OCI-LY7 (cell line): ENCODE measurements at places on chromosomes 4 and X.
A peak's percentile ranks its signal among the peaks of the same experiment; 100 is the strongest.

DNA sequence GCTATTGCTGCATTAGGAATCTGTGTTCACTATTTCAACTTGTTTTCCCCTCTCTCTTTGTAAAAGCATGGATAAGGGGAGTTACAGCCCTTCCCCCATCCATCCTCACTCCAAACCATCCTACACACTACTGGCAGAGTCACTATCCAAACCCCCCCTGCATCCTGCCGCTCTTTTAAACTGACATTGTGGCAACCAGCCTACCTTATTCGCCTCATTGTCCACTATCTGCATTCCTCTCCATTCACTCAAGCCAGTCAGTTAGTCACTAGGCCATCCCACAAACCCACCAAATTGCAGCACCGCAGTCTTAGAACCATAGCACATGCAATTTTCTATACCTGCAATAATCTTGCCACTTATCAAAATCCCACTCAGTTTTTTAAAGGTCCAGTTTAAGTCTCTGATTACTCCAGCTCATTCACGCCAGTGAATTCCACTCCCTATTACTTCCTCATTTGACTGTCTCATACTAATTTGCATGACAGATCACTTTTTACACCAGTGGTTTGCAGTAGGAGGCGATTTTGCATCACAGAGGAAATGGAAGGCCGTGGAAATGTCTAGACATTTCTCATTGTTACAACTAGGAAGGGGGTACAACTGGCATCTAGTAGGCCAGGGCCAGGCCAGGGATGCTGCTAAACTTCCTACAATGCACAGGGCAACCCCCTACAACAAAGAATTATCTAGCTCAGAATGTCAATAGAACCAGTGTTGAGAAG lies 181.8 kb downstream of the HS6ST2 start:
- no peak for DNase-seq

DNA sequence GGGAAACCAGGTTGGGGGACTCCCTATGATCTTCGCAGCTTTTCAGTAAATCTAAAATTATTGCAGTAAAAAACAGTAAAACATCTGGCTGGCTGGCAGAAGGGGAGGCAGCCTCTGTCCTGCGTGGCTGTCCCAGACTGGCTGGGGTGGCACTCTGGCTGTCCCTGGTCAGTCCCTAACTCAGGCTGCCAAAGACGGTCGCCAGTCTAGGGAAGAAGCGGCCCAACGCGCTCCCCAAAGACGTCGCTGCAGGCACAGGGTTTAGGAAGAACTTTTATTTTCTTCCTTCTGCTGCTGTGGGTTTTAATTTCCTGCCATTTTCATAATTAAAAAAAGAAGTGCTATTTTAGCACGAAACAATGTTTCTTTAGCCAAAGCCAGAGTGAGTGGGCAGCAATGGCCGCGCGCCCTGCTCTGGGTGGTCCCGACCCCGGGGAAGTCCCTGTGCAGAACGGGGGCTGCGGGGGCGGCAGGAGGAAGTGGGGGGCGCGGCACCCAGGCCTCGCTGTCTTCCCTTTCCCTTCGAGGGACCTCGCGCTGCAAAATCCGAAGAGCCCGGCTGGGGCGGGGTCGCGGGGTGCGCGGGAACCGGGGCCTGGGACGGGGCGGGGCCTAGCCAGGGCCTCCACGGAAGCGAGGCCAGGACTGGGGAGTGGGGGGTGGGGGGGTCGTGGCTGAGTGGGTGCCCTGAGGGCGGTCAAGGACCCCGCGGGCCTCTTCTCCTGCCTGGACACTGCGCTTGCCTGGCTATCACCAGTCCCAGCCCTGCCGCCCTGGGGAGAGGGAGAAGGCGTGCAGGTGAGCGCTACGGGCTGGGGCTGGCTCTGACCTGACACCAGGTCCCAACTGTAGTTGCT lies 6.3 kb upstream of the LETM1 start:
- DNase-seq = no peak

DNA sequence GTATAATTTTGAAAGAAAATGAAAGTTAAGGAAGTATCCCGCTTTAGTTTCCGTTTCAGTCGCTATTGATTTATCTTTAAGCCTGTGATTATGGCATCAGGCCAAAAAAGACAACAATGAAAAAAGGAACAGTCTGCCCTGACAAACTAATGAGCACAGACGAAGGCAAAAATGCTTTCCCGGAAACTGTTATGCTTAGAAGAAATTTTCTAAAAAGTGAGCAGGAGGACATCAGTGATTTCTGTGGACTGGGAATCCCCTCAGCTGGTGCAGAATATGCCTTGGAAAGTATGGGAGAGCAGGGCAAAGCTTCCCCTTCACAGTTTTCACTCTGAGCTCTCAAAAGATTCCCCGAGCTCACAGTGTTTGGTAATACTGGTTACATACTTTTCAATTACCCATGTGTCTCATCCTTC lies 5.1 kb upstream of the CXCL10 start:
- DNase-seq = no peak

GRCh38 chr4:17623451-17624001 lies 9.1 kb downstream of the MED28 start:
- DNase-seq = no peak

- DNase-seq = no peak
These were observed 1.6 kb downstream of the KLHL13 start for GRCh38 chrX:118114971-118115370.

DNA sequence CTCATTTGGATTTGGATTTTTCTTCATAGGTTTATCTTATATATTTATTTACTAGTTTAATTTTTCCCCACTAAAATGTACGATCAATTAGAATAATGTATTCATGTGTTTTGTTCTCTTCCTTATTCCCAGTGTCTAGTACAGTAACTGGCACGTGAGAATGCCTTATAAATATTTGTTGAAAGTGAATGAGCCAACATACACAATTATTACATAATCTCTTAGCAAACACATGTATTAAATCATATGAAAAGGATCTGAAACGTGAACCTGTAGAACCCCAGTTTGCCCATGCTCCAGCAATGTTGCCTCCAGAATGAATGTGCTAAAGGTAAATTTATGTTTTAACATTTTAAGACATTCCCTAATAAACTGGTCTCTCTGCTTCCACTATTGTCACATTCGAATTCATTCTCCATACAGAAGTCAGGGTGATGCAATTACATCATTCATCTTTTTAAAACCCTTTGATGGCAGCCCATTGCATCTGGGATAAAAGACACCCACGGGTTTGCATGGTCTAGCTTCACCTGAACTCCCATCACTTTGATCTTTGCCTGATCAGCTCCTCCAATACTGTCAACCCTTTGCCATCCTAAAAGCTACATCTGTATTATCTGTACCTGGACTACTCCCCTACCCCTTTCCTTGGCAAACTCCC lies 30.7 kb upstream of the AREG start:
- DNase-seq = no peak

DNA sequence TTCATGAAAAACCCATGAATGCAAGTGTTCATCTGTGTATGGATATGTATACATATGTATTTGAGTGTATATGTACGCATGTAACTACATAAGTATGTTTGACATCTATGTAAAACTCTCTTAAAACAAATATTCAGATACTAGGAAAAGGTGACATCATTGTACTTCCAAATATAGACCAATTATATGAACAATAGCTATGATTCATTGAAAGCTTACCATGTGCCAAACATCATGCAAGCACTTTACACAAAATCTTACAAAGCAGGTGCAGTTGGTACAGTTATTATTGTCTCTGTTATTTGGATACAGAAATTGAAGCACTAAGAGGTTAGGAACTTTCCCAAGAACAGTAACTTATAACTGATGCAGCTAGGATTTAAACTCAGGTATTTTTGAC lies 21.4 kb downstream of the MAGEB17 start:
- DNase-seq = no peak

- DNase-seq = no peak
These were observed 28.5 kb upstream of the RTL3 start for GRCh38 chrX:78687586-78687985.

- DNase-seq = no peak
These were observed 2629.2 kb downstream of the PCDH7 start for GRCh38 chr4:33349376-33349775.

DNA sequence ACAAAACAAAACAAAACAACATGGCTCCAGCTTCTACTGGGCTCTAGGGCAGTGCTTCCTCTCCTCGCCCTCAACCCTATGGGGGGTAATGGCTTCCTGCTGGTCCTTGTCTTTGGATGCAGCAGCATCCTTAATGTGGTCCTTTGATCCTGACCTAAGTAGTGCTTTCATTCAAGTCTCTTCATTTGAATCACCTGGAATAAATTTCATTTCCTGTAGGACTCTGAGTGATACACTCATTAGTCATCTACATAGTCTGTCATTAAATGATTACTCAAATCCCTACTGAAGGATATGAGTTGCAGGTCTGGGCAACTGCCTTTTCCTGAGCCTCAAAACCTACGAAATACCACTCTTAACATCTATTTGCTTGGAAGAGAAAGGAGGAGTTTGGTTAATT lies 54.5 kb downstream of the RHOH start:
- no peak for DNase-seq

DNA sequence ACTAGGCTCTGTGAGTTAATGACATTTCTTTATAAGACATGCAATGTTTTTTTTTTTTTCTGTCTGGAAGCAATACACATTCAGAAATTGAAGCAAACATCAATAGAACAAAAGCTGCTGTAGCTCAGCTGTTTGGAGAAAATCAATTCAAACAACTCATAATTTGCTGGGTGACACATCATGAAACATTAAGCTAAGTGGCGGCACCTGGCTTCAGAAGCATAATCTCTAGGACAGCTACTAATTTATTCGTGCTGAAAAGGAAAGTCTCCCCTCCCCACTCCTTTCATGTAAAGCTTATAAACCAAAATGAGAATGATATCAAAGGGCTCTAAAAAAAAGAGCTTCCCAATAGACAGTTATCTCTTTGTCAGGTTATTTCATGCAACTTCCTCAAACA lies 73.9 kb downstream of the LUZP4 start:
- DNase-seq = no peak

GRCh38 chrX:7706032-7706431 lies 136.9 kb upstream of the VCX start:
- DNase-seq = no peak

DNA sequence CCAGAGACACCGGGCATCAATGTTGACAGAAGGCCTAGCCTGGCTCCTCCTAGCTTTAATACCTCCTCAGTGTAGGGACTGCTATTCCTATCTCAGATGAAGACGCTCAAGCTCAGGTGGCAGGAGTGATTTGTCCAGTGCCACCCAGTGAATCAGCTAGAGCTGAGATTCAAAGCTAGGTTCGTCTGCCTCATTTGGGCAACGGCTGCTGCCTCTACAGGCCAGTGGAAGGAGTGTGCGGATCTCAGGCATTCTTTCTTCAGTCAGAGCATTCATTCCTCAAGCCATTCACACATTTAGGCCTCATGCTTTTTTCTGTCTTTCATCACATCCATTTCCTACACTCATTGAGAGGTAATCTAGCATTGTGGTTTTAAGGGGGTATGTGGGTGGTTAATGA lies 7.3 kb downstream of the TSR2 start:
- no peak for DNase-seq

GRCh38 chr4:159483782-159484741 lies 381.2 kb downstream of the RAPGEF2 start:
- DNase-seq = no peak

DNA sequence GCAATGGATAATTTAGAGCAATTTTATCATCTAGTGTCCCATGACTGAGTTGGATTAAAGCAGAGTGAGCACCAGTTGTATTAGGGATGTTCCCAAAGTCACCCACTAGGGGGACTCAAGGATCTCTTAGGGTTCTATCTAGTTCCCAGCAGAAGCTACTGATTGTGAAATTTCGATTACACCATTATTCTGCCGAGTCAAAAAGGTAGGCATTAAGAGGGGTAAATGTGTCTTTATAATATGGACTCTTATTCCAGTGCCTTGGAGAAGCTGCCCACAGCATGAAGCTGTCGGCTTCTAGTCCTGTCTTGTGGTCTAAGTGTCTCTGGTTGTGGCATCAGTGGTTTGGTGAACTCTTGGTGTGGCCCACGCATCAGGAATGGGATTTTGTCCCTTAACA lies 53.3 kb downstream of the RGS12 start:
- peak; percentile 79 for DNase-seq

DNA sequence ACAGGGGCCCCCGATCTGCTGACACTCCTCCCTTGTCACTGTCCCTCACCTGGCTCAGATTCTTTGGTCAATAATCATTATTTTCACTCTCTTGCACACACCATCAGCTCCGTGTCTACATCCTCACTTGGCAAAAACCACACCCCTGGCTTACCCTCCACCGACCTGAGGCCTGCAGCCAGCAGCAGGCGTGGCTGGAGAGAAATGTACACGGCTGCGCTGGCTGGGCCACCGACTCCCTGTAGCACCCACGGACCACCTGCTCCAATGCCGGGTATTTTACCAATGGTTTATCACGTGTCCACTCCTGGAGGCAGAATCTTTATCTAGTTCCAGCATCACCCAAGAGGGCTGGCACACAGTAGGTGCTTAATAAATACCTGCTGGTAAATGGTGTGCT lies 98.4 kb downstream of the WFS1 start:
- DNase-seq = no peak

GRCh38 chrX:149010013-149010852 lies 494.9 kb downstream of the IDS start:
- no peak for DNase-seq

- DNase-seq = no peak
These were observed 50.9 kb downstream of the NAP1L5 start for GRCh38 chr4:88646528-88647280.

DNA sequence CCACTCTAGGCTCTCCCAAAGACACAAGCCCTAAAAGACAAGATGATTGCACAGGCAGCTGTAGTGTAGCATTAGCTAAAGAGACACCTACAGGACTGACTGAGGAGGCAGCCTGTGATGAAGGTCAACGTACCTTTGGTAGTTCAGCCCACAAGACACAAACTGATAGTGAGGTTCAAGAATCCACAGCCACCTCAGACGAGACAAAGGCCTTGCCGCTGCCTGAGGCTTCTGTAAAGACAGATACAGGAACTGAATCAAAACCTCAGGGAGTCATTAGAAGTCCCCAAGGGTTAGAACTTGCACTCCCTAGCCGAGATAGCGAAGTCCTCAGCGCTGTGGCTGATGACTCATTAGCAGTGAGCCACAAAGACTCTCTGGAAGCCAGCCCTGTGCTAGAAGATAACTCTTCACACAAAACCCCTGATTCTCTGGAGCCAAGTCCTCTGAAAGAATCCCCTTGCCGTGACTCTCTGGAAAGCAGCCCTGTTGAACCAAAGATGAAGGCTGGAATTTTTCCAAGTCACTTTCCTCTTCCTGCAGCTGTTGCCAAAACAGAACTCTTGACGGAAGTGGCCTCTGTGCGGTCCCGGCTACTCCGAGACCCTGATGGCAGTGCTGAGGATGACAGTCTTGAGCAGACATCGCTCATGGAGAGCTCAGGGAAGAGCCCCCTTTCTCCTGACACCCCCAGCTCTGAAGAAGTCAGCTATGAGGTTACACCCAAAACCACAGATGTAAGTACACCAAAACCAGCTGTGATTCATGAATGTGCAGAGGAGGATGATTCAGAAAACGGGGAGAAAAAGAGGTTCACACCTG lies 306.3 kb downstream of the ANK2 start:
- no peak for DNase-seq

DNA sequence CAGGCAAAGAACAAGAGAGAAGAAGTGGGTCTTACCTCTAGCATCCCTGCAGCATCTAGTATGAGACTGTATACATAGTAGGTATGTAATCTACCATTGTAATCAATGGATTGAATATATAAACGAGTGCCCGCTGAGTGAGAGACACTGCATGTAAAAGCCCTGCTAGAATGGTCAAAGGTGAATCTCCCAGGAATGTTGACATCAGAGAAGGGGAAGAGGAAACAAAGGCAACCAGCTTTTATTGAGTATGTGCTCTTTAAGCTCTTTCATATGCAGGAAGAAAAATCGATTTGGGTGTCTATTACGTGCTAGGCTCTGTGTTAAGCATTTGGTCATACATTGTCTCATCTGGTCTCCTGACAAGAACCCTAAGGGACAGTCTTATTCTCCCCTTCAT lies 91.9 kb upstream of the KLHL13 start:
- no peak for DNase-seq

GRCh38 chr4:4913147-4913561 lies 53.7 kb downstream of the MSX1 start:
- DNase-seq = no peak
